ENCODE measurements at places on chromosomes 7 and 10.

DNA sequence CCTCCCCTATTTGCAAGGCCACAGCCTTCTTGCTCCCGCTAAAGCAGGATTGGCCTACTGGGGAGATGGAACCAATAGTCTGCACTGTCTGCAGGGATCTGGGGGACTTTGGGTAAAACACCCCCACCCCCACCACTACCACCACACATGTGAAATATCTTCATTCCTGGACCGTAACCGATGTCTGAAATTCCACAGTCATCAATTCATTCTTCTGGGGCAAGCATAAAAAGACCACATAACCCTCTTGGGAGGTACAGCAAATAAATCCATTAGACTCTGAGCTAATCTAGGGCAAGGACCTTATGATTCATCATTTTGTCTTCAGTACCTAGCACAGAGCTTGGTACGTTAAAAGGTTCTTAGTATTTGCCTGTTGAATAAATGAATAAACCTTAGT is 307.8 kb downstream of the GPAM start:
- no peak for DNase-seq

DNA sequence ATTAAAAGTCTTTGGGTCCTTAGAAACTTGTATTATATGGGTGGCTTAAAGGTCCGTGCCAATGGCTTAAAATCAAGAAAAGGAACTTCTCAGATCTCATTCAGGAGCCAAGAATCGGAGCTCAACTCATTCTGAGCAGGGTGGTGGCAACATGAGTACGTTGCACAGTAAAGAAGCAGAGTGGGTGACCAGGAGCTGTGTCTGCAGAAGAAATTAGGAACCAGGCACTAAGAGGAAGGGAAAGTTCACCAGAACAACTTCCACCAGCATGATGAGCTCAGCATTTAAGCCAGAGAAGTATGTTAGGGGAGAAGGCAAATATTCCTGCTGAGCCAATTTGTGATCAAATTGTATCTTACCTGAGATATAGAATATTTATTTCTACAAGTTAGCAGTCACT is 236.0 kb upstream of the NRP1 start:
- no peak for DNase-seq

DNA sequence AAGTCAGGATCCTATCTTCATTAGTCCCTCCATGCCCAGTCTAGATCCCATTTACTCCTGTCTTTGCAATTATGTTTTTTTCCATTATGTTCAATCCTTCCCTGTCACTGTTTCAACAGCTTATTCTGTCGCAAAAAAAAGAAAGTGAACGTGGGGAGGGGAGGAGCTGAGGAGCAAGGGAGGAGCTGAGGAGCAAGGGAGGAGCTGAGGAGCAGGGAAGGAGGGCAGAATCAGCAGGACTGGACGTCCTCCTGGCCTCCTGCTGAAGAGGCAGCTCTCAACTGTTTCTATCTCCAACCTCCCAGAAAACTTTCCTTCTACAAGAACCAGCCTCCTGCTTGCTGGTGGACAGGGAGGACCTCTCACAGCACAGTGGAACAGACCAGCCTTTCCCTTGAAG is 26.0 kb downstream of the LARP4B start:
- DNase-seq: no peak

DNA sequence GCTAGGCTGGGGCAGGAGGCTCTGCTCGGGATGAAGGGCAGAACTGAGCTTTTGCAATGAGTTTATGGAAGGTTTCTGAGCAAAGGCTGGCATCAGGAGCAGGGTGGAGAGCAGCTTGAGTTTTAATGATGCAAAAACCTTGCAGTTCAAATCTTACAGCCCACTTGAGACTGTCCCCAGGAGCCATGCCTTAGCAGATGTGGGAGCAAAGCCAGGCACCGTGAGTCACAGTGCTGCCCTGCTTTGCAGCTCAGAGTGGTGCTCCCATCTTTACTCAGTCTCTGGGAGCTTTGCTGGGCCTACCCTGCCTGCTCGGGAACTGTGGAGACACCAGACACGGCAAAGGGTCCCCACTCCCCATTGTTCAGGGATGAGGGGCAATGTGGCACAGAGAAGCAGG is 122.4 kb upstream of the NPS start:
- no peak for DNase-seq

DNA sequence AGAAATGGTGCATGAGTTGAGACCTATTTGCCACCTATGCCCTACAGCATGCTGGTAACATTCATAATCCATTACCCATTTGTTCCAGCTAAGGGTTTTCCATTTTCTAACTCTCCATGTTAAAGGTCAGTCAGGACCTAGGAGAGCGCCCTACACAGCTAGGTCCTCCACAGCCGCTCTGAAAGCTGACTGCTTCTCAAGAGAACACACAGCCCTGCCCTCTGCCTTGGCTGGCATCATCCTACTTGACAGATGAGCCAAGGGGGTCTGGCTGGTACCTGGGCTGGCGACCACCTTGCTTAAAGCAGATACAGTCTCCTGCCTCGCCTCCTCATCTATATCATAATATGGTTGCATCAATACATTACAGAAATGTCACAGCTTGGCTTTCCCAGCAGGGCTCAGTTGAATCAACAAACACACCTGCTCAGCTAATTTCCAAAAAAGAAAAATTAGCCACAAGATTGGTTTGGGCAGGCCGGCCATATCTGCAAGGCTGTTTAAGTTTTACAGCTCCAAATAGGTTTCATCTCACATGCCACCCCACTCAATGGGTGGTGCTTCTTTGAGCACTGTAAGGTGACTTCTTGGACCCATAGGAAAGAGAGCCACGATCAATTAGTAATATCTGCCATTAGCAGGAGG is 17.3 kb downstream of the TLL2 start:
- no peak for DNase-seq

DNA sequence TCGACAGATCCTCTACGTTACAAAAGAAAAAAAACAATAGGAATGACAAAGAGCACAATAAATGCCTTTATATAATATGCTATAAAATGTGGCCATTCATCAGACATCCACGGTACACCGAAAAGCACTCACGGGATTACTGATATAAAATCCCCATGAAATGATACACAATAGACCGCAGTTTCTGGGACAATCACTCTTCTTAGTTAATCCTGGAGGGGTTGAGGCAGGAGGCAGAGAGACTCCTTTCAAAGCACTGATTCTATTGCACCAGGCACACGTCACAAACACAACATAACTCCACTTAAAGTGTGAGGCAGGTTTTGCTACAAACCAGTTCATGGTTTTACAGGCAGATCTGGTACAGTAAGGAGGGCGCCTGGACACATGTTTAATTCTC is 113.8 kb downstream of the FGFR2 start:
- no peak for DNase-seq

DNA sequence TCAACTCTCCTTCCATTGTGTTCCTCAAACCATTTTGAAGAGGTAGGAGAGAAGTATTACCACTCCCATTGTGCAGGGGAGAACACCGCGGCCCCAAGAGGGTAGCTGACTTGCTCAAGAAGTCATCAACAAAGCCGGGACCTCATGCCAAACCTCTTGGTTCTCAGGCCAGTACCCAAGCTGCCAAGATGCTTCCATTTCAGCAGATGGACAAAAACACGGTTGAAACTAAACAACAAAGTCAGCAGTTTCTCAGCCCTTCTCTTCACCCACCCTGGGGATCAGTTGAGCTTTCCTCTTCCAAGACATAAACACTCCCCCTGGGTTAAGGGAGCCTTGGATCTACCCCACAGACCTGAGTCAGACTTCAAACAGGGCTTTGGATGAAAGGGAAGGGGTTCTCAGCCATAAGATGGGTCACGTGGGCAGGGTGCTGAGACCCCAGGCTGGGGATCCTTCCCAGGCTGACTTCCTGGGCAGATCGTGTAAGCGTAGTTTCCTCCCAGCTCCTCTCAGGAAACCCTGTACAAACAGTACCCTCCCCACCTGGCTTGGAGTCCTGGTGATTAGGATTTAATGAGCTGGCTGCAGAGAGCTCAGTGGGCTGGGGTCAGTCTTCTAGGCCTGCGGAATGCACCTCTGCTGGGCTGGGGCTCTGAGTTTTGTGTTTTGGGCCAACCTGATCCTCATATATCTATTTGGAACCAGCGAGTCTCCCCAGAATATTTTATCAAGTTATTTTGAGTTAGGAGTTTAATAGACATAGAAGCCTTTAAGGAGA is 27.3 kb downstream of the EMX2 start:
- DNase-seq: no peak

DNA sequence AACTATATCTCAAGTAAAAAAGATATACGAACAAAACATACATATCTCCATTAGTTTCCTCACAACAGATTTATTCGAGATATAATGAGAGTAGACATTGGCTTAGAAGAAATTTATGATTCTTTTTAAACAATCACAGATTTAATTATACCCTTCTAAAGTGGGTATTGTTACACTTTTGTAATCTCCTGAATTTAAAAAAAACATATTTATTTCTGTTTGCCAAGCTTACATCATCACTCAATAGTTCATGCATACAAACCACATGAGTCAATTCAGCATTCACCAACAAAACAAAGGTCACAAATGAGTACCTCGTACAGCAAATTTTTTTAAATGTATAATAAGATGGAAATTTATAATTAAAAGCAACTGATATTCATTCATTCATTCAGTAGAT is 17.6 kb downstream of the LRRN3 start:
- no peak for DNase-seq

- DNase-seq: no peak
Measured at GRCh38 chr7:23347033-23347681, 48.0 kb downstream of the MALSU1 start.

DNA sequence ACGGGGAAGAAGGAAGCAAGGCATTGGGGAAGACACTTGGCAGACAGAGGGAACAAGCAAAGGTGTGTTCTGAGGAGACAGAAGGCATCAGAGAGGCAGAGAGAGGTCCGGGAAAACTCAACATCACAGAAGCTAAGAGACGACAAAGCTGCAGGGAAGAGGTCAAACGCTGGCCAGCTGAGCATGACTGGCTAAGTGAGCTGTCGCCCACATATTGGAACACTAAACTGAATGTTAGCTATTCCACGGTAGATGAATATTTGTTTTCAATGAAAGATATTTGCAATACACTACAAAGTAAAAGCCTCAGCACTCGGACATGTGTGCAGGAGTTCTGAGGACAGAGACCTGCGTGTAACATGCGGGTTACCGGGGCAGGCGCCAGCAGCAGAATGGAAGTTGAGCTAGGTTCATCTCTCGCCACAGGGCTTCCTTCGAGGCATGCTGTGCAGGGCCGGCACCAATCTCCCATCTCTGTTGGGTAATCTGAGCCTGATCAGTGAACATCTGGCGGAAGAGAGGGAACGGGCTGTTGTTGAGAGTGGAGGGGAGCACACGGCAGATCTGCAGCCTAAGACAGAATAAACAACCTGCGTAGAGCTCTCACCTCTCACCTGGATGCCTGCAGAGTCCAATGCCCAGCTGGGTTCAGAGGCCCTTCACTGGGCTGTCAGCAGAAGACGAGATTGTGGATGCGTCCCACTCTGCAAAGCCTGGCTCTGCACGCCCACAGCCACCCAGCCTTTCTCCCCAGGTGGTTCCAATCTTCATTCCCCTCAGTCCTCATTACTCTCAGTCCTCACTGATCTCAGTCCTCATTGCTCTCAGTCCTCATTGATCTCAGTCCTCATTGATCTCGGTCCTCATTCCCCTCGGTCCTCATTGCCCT is 35.9 kb downstream of the INSIG1 start:
- no peak for DNase-seq

DNA sequence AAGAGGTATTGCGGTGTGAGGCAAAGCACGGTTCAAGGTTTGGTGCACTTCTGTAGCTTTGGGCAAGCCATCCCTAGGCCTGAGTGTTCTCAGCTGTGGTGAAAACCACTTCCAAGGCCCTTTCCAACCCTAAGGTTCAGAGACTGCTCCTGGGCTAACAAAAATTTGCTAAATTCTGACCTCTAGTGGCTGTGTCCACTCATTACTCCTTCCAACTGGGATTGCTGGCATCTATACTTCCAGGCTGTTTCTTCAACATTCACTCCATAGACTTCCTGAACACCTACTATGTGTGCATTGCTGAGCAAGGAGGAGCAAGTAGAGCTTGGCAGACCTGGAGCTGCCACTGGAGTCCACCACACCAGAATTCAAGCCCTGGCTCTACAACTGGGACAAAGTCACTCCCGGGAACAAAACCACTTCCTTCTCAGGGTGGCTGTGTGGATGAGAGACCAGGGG is 29.3 kb upstream of the SH3PXD2A start:
- no peak for DNase-seq

DNA sequence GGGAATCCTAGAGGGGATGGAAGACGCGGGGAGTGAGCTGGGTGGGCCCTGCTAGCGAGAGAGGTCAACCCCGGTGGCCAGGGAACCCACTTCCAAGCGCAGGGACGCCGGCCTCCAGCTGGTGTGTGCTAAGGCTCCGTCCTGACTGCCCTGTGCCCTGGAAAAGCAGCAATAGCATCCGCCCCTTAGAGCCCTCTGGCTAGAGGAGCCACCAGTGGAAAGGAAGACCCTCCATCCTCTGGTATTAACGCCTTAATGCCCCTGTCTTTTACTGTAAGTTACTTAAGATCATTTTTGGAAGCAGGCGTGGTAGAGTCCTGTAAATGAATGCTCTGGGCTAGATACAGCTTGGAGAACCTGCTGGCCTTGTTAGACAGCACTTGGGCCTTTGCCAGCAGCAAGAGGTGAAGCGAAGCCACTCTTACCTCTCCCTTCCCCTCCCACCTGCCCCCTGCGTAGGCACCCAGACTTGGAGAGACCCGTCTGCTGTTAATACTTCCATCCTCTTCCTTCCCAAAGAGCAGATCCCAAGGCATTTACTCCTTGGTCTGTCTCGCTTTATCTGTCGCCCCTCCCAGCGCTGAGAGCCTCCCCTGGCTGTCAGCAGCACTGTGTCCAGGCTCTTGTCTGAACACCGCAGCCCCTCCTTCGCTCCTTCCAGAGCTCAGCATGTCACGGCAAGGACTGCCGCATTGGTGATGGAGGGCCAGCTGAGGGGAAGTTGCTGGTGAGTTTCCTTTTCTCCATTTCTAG is 4.6 kb downstream of the REPIN1 start:
- DNase-seq: no peak

GRCh38 chr7:88700725-88701124 is 58.8 kb upstream of the ZNF804B start:
- no peak for DNase-seq

- DNase-seq: no peak
Measured at GRCh38 chr7:2438186-2438585, 34.8 kb downstream of the CHST12 start.

DNA sequence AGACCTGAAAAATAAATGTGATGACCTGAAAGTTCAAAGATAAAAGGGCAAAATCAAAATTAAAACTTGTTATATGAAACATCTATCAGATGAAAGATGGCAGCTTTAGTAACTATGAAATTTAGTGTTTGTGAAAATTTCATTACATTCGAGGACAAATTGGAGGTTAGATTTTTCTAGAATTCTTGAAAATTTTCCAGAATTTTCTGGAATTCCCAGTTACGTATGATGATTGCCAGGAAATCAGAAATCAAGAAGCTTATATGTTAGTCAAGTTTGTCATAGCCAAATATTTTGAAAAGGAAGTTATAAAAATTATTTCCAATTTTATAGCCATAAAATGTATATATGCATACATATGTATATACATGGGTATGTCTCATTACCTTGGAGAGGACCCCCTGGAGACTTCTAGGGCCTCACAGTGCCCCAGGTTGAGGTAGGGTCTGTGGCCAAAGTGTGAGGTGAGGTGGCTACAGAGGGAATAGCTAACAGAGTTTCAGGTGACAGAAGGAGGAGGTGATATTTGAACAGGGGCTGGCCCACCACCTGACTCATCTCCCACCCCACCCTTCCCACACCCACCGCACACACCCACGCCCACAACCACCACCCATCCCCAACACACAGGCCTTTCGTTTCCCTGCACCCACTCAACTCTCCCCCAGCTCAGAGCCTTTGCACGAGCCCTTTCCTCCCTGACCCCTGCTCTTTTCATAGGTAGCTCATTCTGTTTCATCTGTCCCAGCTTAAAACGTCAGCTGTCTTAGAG is 21.5 kb downstream of the C10orf105 start:
- DNase-seq: no peak
